GM12865 (cell line): ENCODE measurements at places on chromosomes 12 and 14.

DNA sequence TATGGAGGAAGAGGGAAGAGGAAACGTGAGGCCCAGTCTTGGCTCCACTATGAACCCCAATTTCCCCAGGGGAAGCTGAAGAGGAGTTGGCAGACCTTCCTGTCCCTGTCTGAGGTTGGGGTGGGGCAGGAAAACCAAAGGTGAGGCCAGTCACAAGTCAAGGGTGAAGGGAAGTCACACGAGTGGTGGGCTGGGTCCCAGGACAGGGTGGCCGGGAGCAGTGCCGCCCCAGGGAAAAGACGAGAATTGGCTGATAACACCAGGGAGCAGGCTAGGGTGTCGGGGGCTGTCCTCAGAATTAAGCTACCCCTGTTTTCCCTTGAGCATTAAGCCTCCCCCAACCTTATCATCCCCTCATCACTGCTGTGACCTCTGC lies 3.1 kb downstream of the VDR start:
- DNase-seq = no peak

GRCh38 chr12:107099917-107100316 lies 6.6 kb upstream of the CRY1 start:
- DNase-seq = no peak

DNA sequence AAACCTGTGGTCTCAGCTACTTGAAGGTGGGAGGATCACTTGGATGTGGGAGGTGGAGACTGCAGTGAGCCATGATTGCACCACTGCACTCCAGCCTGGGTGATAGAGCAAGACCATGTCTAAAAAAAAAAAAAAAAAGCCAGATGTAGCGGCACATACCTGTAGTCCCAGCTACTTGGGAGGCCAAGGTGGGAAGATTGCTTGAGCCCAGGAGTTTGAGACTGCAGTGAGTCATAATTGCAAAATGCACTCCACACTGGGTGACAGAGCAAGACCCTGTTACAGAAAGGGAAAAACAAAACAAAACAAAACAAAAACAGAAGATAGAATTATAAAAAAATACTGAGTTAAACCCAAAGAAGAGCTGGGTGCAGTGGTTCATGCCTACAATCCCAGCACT lies 29.1 kb upstream of the APOF start:
- DNase-seq = no peak

DNA sequence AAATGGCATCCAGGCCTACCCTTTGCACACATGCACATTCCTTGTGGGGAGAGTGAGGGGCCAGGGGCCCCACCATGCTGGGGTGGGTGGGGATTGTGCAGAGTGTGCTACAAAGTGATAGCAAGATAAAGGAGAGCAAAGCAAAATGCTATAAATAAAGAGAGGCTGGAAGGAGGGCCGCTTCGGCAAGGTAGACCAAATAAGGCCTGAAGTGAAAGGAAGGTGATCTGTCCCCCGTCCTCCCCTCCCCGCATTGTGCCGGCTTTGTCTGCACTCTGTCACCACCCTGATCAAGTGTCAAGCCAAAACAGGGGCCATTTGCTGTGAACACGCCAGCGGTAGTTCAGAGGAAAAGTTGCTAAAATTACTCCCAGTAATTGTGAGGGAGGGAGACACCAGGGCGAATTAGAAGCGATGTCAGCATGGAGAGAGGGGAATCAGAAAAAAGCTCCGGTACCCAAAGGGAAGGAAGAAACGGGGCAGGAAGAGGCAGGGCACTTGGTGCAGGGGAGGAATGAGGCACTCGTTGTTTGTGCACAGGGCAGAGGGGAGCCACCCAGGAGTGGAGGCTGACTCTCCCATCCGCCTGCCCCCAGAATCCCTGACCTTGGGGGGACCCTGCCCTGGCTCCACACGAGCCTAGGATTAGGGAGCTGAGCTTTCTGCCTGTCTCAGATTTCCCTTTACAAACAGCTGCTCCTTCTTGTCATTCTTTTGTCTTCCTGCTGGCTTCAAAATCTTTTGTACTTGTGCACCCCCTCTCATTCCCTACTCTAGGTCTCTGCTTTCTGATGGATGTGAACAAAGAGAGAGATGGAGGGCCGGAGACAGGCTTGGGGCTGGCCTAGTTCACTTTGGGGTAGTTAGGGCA lies 2.9 kb upstream of the MYH7 start:
- DNase-seq = no peak

DNA sequence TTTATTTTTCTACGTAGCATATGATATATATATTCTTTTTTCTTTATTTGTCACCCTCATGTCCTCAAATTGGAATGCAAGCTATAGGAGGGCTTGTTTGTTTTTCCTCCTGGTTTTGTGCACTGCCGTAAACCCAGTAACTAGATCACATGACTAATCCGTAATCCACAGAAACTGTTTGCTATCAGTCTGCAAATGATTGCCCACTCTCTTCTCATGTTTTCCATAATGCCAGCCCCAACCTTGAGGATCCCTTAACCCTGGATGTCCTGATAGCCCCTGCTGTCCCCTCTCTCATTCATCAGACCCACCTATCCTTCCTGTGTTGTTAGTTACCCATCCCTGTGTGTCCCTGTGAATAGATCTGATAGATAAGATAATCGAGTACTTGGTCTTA lies 94.0 kb downstream of the TSPAN9 start:
- DNase-seq = no peak

- DNase-seq = no peak
Measured at GRCh38 chr12:88726806-88727720, 146.8 kb upstream of the KITLG start.

DNA sequence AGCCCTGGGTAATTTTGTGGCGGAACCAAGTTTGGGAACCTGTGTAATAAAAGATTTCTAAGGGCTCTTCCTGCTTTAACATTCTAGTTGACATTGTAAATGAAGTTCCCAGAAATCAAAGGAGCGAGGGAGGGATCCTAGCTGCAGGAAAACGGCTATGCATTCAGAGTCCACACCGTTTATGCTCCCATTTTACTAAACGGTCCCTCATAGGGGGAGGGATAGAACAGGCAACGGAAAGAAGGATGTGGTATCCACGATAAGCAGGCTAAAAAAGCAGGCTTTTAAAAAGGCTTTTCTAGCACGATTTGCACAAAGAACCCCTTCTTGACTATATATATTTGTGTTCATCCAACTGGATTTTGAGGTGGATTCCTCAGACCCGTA lies 559 bp downstream of the SYNJ2BP start:
- DNase-seq = no peak

- peak; percentile 58 for DNase-seq
Measured at GRCh38 chr12:75722714-75723200, 211.3 kb upstream of the KRR1 start.

DNA sequence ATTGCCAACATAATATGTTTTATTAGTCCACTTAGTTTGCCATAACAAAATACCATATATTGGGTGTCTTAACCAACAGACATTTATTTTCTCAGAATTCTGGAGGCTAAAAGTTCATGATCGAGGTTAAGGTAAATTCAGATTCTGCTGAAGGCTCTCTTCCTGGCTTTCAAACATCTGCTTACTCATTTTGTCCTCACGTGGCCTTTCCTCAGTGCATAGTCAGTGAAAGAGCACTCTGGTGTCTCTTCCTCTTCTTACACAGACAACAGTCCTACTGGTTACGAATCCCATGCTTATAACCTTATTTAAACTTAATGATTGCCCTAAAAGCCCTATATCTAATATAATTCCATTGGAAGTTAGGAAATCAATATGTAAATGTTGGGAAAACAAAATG lies 479.7 kb downstream of the FSCB start:
- no peak for DNase-seq

GRCh38 chr14:86013641-86014040 lies 483.7 kb downstream of the FLRT2 start:
- DNase-seq = no peak

GRCh38 chr12:122659579-122659978 lies 43.6 kb downstream of the HCAR2 start:
- DNase-seq = no peak

DNA sequence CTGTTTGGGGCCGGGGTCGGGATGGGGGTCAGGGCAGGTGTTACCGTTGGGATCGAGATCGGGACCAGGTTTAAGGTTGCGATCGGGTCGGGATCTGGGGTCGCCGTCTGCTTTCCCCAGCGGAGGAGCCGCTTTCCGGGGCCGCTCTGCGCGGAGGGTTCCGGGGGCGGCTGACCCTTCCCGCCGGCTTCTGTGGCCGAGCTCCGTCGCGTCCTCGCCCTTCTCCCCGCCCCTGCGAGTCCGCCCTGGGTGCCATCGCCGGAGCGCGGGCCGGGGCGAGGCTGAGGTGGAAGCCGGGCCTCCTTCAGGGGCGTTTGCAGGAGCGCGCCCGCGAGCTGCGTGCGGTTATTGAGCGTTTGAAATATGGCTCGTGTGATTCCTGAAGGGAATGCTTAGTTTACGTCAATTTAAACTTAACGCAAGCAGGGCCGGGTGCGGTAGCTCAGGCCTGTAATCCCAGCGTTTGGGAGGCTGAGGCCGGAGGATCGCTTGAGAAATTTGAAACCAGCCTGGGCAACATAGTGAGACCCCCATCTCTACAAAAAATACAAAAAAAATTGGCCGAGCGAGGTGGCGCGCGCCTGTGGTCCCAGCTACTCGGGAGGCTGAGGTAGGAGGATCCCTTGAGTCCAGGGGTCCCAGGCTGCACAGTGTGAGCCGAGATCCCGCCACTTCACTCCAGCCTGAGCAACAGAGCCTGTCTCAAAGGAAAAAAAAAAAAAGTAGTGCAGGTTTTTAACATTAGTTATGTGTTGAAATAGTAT lies 620 bp downstream of the PGAM5 start:
- DNase-seq = peak; percentile 57

GRCh38 chr12:88237954-88238353 lies 95.8 kb downstream of the TMTC3 start:
- DNase-seq = peak; percentile 6

GRCh38 chr14:61911574-61911973 lies 149.4 kb downstream of the SNAPC1 start:
- no peak for DNase-seq

DNA sequence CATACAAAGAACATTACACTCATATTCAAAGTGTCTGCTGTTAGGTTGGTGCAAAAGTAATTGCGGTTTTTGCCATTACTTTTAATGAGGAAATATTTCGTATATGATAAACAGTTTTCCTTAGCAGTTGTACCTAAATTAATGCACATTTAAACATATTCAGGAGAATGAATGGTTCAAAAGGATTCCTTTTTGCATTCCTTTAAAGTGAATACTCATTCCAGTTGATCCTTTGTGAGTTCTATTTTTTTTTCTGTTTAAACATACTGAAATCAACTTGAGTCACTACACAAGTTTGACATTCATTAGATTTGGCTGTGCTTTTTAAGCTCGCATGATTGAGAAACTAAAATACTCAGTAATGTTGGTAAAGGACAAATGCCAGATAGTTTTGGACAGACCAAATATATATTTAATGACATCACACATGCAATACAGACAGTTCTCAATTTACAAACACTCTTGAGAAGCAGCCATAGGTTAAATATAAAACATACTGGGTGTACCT lies 13.8 kb upstream of the SLC38A2 start:
- DNase-seq = no peak

DNA sequence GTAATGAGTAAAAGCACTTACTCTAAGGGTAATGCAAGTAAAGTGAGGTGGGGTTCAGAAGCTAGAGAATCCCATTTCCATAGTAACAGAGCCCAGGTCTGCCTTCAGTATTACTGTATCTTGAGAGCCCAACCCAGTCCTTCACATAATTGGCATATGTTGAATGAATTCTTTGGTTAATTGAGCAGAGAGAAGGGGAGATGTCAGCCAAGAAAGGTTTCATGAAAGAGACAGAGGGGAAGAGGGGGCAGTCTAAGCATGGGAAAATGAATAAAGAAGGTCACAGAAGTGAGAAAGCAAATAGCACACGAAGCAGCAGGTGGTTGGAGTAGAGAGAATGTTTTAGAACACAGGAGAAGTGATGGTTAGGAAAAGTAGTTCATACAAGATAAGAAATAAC lies 371.1 kb downstream of the SEC23A start:
- no peak for DNase-seq

GRCh38 chr12:72054511-72054910 lies 115.9 kb downstream of the TPH2 start:
- DNase-seq = no peak

- no peak for DNase-seq
Measured at GRCh38 chr14:91261115-91261514, 16.6 kb upstream of the GPR68 start.

GRCh38 chr12:10301103-10301502 lies 6.6 kb upstream of the KLRD1 start:
- DNase-seq = no peak

DNA sequence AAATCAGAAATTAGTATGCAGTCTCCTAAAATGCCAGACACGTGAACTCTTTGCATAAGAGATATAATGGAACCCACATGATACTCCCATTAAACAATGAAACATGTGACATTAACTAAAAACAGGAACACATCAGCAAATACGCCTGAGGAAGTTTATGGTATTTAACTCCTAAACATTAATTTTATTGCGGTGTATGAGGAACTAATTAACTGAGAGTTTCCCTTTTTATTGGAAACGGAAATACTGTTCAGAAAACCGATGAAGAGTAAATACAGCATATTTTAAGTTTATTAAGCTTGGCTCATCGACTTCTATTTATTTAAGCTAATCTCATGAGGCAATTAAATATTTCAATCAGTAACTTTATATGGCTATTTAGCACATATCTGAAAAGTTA lies 290.3 kb downstream of the SOX5 start:
- DNase-seq = no peak

GRCh38 chr14:94689218-94689984 lies 77.2 kb downstream of the SERPINA3 start:
- peak; percentile 24 for DNase-seq

DNA sequence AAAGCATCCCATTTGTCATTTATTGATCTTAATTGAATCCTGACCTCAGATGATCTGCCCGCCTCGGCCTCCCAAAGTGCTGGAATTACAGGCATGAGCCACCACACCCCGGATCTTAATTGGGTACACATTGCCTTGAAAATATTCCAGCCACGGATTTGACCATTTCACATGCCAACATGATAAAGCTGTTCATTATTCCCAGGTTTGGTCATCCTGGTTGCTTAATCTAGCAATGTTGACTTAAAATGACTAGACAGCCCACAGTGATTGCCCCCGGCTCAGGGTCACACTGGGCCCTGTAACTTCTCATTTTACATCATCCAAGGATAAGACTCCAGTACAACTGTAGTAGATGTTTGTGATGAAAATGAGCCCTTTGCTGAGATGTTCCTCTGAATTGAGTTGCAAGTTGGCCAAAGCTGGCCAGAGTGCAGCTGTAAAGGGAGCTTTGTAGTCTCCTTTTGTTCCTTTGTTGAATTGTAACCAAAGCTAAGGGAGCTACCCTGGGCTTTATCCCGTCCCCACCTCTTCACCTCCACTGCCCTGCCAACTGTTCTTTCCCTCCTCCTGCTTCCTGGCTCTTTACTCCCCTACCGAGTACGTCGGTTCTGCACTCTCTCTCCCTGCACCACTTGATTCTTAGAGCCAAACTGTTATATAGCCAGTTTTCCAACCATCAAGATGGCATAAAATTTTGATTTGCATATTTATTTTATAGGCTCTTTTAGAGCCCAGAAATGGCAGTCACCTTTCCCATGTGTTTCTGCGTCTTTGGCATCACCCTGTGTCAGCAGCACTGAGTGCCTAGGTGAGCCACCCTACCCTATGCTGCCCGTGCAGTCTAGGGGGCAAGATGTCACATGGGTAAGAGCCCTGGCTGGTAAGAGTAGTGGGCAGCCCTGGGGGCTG lies 141.3 kb upstream of the HIF1A start:
- no peak for DNase-seq

GRCh38 chr14:77406718-77407117 lies 16.6 kb downstream of the NOXRED1 start:
- no peak for DNase-seq

GRCh38 chr12:118611295-118611694 lies 234.9 kb downstream of the SUDS3 start:
- no peak for DNase-seq

- no peak for DNase-seq
Measured at GRCh38 chr12:98437806-98438595, 77.4 kb upstream of the TMPO start.

GRCh38 chr14:85564841-85565527 lies 35.0 kb downstream of the FLRT2 start:
- no peak for DNase-seq
